ENCODE measurements at places on chromosomes 5 and 9.

DNA sequence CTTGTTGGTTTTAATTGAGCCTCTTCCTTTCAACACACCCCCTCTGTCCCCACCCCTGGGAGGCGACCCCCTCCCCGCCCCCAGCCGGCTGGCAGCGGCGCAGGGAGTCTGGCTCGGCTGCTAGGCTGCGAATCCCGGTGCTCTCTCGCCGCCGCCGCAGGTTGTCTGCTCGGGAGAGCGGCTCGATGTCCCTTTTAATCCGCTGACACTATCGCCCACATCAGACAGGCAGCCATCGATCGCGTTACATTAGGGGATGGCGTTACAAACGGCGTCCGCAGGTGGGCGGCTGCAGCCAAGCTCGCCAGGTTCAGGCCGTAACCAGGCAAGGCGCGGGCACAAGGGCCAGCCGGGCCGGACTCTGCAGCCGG lies 1.3 kb downstream of the NR2F1-AS1 start:
- no peak for DNase-seq

GRCh38 chr5:1634337-1634661 lies 110.5 kb upstream of the LPCAT1 start:
- DNase-seq: no peak

GRCh38 chr9:112061152-112061740 lies 113.9 kb downstream of the SUSD1 start:
- DNase-seq: peak; percentile 99

- DNase-seq: no peak
Measured at GRCh38 chr5:35847491-35847890, 9.2 kb upstream of the IL7R start.

GRCh38 chr5:154332451-154332850 lies 113.3 kb upstream of the SAP30L start:
- DNase-seq: no peak

- no peak for DNase-seq
Measured at GRCh38 chr5:178832618-178833201, 27.0 kb upstream of the ZNF354B start.

DNA sequence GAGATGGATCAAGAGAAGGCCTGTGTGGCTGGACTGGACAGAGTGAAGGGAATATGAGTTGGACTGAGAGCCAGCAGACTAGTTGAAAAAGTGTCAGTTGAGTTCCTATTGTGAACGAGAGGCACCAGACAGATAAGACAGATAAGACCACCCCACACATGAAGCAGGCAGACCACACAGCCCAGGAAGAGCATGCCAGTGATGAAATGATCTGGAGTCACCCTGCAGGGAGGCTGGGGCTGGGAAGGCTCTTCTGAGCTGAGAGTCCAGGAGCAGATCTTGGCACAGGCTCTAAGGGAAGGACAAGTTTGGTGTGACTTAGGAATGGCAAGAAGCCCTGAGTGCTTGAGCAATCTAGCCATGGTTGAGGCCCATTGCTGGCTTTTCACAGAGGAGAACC lies 10.6 kb upstream of the SLC25A48 start:
- no peak for DNase-seq

DNA sequence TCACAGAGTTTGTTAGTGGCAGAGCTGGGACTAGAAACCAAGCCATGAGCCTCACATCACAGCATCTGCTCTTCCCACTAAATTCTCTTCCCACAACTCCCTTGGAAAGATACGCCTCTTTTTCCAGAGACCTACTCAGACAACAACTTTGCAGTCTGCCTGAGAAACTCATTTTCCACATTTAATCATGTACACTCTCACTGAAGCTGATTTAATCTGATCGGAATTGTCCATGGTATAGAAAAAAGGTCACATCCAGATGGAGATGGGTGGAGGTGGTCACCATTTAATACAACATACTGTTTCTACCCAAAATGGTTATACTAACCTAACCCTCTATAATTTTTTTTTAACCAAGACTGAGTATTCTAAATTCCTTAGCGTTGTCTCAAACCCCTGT lies 366.2 kb downstream of the ENC1 start:
- peak; percentile 37 for DNase-seq

- no peak for DNase-seq
Measured at GRCh38 chr5:39711821-39712220, 287.0 kb upstream of the DAB2 start.

DNA sequence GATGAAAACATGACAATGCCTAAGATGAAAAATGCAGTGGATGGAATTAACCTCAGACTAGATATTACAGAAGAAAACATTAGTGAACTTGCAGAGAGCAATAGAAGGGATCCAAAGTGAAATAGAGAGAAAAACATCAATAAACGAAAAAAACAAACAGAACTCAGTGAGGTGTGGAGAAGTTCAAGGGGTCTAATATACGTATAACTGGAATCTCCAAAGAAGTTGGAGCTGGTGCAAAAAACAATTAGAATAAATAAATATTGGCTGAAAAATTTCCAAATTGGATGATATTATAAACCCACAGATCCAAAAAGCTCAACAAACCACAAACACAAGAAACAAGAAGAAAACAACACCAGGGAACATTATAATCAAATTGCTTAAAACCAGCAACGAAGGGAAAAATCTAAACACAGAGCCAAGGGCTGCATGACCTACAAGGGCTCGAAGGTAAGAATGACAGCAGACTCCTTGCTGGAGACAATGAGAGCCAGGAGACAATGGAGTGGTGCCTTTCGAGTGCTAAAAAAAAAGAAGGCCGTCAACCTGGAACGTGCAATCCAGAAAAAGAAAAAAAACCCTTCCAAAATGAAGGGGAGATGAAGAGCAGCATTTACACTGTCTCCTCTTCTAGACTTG lies 11.8 kb downstream of the FAM163B start:
- peak; percentile 5 for DNase-seq

DNA sequence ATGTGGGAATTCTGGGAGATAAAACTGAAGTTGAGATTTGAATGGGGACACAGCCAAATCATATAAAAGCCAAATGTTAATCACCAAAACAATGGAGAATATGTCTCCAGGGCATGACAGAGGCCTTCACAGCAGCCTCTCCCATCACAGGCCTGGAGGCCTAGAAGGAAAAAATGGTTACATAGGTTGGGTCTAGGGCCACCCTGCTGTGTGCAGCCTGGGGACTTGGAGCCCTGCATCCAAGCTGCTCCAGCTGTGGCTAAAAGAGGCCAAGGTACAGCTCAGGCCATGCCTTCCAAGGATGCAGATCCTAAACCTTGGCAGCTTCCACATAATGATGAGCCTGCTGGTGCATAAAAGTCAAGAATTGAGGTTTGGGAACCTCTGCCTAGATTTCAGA lies 85.1 kb downstream of the JAKMIP2 start:
- DNase-seq: no peak

DNA sequence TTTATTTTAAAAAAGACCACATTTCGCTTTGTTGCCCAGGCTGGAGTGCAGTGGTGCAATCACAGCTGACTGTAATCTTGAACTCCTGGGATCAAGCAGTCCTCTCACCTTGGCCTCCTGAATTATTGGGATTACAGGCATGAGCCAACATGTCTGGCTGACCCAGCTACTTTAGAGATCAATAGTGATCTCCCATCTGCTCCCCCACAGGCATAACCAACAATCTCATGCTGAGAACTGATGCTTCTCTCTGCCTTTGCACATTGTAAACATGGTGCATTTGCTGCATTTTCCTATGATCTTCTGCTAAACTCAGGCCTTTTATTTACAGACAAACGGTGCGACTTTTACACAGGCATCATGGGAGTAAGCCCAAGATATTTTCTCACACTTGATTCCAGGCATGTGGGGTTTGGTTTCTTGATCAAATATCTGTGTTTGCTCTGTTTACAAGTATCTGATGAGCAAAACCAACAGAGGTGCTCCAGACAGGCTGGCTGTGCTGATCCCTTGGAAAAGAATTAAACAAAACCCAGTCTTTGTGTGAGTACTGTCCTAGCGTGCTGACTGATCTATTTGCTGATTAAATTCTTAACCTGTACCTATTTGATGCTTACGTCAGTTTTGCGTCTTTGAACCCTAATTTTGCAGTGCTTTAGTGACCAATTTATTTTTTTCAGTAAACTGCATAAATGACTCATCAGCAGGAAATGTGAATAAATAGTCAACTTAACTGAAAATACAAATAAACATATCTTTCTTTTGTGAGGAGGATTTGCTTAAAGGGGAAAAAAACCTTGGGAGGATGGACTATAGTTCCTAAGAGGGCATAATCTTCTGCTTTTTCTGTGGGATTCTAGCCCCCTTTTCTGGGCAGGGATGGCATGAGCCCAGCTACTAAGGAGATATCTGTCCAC lies 191.7 kb upstream of the NR3C1 start:
- no peak for DNase-seq

GRCh38 chr5:145014109-145014508 lies 821.0 kb downstream of the PRELID2 start:
- DNase-seq: no peak

DNA sequence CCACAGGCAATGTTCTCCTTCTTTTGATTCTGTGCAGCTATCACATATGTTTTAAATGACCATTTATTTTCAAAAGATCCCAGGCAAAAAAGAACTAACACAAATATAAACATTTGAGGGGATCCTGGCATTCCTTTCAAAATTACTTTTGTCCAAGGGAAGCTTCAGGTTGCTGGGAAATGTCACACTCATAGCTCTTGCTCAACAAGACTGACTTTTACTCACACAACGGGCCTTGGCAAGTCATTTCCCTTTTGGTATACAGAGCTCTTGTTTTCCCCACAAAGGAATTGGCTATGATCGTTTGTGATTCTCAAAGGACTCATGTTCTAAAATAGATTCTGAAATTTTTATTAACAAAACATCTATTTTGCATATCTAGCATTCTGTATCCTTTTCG lies 4.5 kb upstream of the PALM2AKAP2 start:
- peak; percentile 75 for DNase-seq

GRCh38 chr5:67164856-67165525 lies 31.6 kb downstream of the CD180 start:
- DNase-seq: no peak

DNA sequence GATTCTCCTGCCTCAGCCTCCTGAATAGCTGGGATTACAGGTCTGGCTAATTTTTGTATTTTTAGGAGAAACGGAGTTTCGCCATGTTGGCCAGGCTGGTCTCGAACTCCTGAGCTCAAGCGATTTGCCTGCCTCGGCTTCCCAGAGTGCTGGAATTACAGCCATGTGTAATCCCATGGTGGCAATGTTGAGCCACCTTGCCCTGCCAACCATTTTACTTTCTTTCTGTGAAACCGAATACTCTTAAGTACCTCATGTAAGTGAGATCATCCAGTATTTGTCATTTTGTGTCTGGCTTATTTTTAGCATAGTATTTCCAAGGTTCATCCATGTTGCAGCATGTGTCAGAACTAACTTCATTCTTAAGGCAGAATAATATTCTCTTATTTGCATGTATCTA lies 8.2 kb downstream of the PRRC2B start:
- peak; percentile 74 for DNase-seq

DNA sequence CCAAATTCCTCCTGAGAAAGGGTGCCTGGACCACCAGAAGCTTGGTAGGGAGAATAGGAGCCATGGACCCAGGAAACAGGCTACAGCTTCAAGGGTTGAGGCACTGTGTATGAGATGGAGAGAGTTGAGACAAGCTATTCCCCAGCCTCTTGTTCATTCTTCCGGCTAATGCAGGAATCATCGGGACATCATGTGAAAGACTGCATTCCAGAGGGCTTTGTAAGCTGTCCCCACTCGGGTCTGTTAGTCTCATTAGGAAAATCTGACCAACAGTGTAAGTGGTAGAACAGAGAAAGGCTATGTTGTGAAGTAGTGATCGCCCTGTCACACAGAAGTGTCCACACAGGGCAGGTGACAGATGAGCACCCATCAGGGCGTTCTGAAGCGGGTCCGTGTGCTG lies 81.4 kb downstream of the GABBR2 start:
- DNase-seq: peak; percentile 33

GRCh38 chr9:89922099-89922498 lies 317.3 kb downstream of the GADD45G start:
- DNase-seq: no peak

- peak; percentile 59 for DNase-seq
Measured at GRCh38 chr9:105050296-105050695, 122.3 kb upstream of the ABCA1 start.

DNA sequence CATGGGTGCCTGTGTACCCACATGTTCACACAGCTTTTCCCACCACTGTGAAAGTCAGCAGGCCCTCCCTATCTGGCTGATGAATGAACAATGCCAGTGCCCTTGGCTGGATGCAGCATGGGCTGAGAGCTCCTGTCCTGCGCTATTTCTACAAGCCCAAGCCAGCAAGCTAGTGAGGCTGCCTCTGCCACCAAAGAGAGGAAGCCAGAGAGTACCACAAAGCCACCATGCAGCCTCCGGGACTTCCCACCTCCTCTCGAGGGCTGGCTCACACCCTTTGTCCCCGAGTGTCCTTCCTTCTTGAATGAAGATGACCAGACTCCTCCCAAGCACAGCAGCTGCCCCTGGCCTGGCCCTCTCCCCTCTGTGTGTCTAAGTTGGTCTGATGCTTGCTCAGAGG lies 76.5 kb downstream of the SH3PXD2B start:
- no peak for DNase-seq

- DNase-seq: peak; percentile 50
Measured at GRCh38 chr5:143208781-143209510, 194.5 kb downstream of the NR3C1 start.

GRCh38 chr9:132994410-132995120 lies 16.1 kb downstream of the GFI1B start:
- DNase-seq: peak; percentile 23

DNA sequence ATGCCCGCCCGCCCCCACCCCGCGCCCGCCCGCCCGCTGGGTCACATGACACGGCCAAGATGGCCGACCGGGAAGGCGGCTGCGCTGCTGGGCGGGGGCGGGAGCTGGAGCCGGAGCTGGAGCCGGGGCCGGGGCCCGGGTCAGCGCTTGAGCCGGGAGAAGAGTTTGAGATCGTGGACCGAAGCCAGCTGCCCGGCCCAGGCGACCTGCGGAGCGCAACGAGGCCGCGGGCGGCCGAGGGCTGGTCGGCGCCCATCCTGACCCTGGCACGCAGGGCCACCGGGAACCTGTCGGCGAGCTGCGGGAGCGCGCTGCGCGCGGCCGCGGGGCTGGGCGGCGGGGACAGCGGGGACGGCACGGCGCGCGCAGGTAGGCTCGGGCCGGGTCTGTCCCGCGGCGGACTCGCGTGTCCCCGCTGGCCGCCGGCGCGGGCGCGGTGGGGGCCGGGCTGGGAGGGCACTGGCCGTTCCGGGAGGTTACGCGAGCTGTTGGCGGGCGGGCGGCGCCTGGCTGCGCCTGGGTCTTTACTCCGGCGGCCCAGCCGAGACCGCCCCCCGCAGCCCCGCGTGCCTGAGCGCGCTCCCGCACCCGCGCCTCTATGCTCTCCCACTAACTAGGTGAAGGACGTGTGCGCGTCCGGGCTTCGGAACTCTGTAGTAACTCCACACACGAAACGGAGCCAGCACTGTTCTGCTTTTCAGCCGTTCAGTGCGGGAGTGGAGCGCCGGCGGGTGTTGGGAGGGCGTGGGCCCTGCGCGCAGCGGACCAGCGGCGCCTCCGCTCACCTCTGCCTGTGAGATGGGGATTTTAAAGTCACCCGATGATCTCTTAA lies at the start of gene RUFY1:
Gene RUFY1, plus strand, starts transcription at position 44 of the 832 bp plus-strand sequence. Its CDS starts 16 bp downstream, at position 60.
- peak; percentile 76 for DNase-seq

All from fibroblast of skin of right biceps (primary cell).